ENCODE measurements at places on chromosomes 1 and 21.

DNA sequence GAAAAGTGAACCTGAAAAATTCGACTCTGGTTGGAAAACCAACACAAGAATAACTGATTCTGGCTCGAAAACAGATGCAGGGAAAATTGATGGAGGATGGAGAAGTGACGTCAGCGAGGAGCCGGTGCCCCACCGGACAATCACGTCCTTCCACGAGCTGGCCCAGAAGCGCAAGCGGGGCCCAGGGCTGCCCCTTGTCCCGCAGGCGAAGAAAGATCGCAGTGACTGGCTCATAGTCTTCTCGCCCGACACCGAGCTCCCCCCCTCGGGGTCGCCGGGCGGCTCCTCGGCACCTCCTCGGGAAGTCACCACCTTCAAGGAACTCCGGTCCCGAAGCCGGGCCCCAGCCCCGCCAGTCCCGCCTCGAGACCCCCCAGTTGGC lies 1.9 kb downstream of the RUSC1 start:
- DNase-seq = no peak

- no peak for DNase-seq
Measured at GRCh38 chr1:62181532-62181931, 13.1 kb upstream of the L1TD1 start.

GRCh38 chr1:85042413-85042812 lies 5.9 kb downstream of the MCOLN3 start:
- DNase-seq = no peak

DNA sequence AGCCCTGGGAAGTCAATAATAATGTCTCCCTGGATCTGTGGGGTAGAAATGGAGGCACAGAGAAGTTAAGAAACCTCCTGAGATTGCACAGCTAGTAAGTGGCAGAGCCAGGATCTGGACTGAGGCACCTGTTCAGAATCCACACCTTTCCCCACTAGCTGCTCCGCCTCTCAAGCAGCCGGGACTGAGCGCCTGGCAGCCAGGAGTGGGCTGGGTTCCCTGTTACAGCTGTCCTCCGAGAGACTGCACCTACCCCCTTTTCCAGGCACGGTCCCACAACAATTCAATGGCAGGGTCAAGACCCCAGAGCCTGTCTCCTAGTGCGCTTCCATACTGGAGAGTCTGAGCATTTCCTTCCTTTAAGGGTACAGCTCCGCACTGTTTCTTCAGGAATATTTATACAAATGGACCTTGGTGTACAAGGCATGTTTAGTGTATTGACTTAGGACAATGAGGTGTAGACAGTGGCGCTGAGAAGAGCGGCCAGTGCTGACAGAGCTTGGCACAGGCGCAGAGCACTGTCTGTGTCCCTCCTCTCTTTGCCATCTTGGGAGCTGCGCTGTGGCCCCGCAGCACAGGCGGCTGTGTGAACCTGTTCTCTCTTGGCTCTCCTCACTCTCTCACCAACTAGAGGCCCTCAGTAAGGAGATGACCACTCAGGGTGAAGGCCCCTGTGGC lies 24.4 kb downstream of the GRHL3 start:
- DNase-seq = no peak

DNA sequence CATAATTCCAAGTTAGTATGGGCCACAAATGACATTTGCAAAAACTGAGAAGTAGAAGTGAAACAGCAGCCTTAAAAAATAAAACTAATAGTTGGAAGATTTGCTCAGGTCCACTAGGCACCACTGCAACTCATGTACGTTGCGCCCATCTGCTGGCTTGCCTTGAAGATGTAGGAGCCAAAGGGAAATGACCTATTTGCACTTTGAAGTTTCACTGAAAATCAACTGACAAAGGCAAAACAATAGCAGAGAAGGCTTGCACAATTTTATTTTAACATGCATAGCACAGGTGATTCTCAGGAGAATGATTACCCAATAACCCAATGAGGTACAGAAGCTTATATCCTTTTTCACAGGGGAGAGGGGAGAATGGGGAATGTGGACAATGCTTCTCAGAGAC lies 170.1 kb upstream of the USP25 start:
- no peak for DNase-seq

- DNase-seq = no peak
Measured at GRCh38 chr1:9767964-9768668, 55.6 kb downstream of the CLSTN1 start.

Data from HuH-7 (cell line).